ENCODE measurements at places on chromosomes 3 and 15. TPM values are rescaled to one million over a fixed set of nuclear protein-coding genes. Genes with fewer than 3 reads are reported as not detected.
A peak's percentile ranks its signal among the peaks of the same experiment; 100 is the strongest.

Gene PLA2G4E
- total RNA-seq = not detected

Gene TLR9
- total RNA-seq = not detected

Gene PATL2
- not detected for total RNA-seq

DNA sequence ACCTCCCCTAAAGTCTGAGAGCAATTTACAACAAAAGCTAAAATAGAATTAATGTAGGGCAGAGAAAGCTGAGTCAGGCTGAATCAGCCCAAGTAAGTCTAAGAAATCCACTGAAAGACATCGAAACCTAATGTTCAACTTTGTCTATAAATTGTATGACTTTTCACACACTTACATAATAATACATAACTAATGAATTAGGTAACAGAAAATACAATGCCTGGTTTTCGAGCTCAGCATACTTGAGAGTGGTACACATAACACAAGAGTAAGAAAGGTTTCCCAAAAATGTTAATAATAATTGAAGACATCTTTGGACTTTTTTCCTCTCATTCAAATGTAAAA is 55.3 kb upstream of the VGLL4 start:
- peak; percentile 89 for DNase-seq

DNA sequence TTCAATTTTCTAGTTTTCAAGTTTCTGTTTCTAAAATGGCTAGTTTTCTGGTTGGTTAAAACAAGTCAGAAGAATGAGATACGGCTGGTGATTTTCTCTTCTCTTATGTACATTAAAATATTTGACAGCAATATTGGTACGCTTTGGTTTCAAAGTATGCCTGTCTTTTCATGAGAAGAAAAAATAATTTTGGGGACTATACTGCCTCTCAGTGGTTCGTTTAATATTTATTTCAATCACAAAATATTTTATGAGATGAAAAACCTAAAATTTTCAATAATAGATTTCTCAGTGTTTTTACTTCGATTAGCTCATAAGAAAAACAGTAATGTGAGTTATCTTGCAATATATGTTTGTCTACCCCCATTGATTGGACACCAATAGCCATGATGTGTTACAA is 72.8 kb upstream of the AADACL2 start:
- DNase-seq = peak; percentile 37

DNA sequence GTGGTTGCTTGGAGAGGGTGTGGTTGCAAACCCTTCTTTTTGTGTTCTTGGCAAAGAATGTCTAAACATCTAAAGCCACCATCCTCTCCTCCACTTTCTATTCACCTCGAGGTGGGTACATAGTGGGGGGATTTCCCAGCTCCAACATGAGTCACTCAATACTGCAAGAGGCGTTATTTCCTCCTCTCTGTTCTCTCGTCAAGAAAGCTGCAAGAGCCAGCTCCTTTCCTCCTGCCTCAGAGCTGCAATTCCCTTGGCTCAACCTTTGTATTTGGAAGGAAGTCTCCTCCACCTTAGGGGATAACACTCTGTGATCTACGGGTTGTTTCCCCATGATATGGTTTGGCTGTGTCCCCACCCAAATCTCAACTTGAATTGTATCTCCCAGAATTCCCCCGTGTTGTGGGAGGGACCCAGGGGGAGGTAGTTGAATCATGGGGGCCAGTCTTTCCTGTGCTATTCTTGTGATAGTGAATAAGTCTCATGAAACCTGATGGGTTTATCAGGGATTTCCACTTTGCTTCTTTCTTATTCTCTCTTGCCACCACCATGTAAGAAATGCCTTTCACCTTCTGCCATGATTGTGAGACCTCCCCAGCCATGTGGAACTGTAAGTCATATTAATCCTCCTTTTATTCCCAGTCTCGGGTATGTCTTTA is 138.4 kb downstream of the PLCL2 start:
- DNase-seq = no peak

DNA sequence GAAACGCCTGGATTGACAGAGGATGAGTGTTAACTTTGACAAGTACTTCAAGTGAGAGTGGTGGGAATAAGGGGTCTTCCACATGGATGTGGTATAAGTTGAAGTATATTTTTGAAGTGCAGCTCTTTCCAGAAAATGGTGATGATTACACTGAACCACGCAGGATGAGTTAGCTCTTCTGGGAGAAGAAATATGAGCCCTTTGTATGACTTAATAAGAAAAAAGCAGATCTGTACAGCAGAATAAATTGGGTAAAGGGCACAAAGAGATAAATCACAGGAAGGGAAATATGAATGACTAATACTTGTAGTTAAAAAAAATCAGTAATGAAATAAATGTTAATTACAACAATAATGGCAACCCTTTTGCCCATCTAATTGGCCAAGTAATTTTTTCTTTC is 1.3 kb downstream of the CCR3 start:
- DNase-seq = no peak

DNA sequence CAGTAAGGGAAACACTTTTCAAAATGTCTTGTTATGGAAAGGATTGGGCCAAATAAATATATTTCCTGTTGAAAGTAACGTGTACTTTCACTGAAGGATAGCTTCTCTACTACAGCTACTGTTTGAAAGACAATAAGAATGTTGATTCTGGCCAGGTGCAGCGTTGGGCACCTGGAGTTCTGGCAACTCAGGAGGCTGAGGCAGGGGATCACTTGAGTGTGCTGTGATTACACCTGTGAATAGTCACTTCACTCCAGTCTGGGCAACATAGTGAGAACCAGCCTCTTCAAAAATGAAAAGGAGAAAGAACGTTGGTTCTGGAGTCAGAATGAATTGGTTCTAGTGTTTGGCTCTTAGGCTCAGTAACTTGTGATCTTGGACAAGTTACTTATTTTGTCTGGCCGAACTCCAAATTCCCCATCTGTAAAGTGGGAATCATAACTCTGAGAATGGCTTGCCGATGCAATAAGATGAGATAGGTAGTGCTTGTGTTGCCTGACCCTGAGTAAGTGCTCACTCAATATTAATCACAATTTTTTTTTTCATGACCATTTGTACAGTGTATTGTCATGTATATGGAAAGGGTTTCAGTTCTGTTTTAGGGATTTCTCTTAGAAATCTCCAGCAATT is 310.8 kb downstream of the PTPRG start:
- DNase-seq = no peak

GRCh38 chr3:135987661-135988060 is 22.1 kb downstream of the PPP2R3A start:
- DNase-seq = peak; percentile 20

DNA sequence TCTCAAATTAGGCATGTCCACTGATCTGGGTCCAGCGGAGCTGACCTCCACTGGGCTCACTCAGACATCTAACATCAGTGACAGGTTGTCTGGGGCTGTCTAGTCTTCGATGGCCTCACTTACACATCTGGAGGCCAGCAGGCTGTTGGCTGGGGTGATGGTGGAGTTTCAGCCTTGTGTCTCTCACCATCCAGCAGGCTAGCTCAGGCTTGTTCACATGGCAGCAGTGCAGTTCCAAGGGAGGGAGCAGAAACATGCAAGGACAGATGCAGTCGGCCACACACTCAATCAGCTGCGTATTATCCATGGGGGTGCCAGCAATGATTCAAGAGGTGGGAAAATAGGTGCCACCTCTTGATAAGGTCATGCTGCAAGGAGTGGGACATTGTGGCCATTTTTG is 292.5 kb downstream of the SHQ1 start:
- DNase-seq = no peak

- DNase-seq = no peak
Measured at GRCh38 chr3:140848666-140849065, 93.0 kb upstream of the SLC25A36 start.

- DNase-seq = peak; percentile 69
Measured at GRCh38 chr3:191331388-191331787, 1.1 kb upstream of the UTS2B start.

GRCh38 chr3:193827040-193827669 is 234.1 kb downstream of the OPA1 start:
- DNase-seq = no peak

Gene ROPN1
- total RNA-seq = not detected

Gene C3orf85
- total RNA-seq = not detected

DNA sequence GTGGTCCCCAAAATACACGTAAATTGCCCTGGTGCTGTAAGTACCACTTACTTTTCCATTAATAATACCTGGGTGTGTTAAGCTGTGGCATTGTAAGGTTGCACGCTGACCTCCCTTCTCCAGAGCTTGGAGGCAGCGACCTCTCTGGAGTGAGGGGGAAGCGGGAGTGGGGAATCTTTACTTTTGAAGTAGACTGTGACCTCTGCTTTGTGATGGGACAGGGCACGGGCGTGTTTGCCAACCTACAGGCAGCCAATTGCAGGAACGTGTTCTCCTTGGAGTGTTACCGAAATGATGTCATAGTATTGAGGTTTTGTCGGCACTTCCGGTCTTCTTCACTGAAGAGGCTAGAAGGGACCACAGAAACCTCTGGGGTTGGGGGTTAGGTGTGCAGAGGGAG is 227.3 kb upstream of the C2CD4B start:
- DNase-seq = peak; percentile 53

GRCh38 chr3:67400476-67400875 is 253.9 kb downstream of the SUCLG2 start:
- no peak for DNase-seq

Gene PRICKLE2
- 24.8 TPM for total RNA-seq

Gene TRH
- total RNA-seq = not detected

- peak; percentile 98 for DNase-seq
Measured at GRCh38 chr15:99454941-99455788, 110.6 kb upstream of the MEF2A start.

GRCh38 chr3:197592361-197593045 is 36.7 kb upstream of the BDH1 start:
- DNase-seq = no peak

Gene SEMA3F
- total RNA-seq = 3.2 TPM

GRCh38 chr3:18047052-18047451 is 304.6 kb upstream of the TBC1D5 start:
- DNase-seq = peak; percentile 79

DNA sequence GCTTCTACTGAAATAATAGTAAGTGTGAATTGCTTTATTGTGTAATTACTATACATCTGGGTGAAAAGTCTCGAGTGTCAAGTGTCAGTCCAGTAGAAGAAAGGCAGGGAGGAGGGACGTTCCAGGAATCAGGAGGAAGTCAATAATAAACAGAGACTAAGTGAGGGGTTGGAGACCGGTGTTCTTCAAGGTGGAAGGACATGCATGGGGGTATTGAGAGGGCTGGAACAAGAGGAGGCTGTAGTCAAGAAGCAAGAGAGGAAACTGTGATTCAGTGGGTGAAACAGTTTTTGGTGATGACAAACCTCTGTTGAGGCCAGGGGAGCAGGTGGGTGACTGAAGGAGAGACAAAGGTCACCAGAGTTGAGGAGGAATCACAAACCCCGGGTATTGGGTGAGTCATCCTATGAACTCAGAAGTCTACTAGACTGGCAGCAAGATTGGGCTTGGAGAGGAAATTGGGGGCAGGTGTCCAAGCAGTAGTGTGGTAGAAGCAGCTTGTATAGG is 11.6 kb upstream of the SCAMP5 start:
- DNase-seq = peak; percentile 38

Gene ATP13A5
- not detected for total RNA-seq

GRCh38 chr15:61227950-61228936 is 859 bp downstream of the RORA start:
- DNase-seq = peak; percentile 62

DNA sequence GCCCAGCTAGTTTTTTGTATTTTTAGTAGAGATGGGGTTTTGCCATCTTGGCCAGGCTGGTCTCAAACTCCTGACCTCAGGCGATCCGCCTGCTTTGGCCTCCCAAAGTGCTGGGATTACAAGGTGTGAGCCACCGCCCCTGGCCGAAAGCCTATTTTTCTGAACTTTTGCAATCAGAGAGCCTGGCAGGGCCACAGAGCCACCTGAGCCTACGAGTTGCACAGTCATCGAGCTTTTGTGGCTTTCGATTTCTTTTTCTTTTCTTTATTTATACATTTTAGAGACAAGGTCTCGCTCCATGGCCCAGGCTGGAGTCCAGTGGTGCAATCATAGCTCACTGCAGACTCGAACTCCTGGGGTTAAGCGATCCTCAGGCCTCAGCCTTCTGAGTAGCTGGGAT is 140.4 kb downstream of the NSMCE3 start:
- DNase-seq = no peak

- no peak for DNase-seq
Measured at GRCh38 chr3:24158761-24159454, 213.8 kb downstream of the NR1D2 start.

GRCh38 chr15:70430069-70430468 is 332.4 kb upstream of the TLE3 start:
- peak; percentile 62 for DNase-seq

DNA sequence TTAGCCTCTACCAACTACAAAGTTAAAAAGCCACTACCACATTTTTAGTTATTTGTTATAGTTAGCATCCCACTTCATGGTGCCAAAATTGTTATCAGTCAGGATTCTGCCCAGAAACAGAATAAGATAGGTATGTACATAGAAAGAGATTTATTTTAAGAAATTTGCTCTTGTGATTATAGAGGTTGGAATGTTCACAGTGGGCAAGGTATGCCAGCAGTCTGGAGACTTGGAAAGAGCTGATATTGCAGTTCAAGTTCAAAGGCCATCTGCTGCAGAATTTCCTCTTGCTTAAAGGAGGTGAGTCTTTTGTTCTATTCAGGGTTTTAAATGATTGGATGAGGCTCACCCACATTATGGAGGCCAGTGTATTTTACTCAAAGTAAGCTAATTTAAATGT is 143.8 kb upstream of the POU1F1 start:
- no peak for DNase-seq

Gene CLDN16
- 0.11 TPM for total RNA-seq

DNA sequence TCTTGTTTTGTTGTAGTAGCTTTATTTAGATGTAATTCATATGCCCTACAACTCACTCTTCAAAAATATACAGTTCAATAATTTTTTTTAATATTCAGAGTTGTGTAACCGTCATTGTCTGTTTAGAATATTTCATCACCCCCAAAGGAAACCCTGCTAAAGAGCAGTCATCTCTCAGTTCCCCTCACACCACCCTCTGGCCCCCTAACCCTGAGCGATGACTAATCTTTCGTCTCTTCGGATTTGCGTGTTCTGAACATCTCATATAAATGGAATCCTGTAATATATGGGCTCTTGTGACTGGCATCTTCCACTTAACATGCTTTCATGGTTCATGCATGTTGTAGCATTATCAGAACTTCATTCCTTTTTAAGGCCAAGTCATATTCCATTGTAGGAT is 183.8 kb downstream of the ATG7 start:
- DNase-seq = peak; percentile 47

Gene SLC6A11
- not detected for total RNA-seq
